ENCODE measurements at places on chromosomes 6 and 20. TPM values are rescaled to one million over a fixed set of nuclear protein-coding genes. Genes with fewer than 3 reads are reported as not detected.

The TNFAIP3 gene
- 17.0 TPM for total RNA-seq

The APCDD1L gene
- 3.9 TPM for total RNA-seq

The MYLK2 gene
- 1.7 TPM for total RNA-seq

- DNase-seq, result no peak
Measured at GRCh38 chr6:7671076-7671475, 54.8 kb upstream of the BMP6 start.

GRCh38 chr6:79922018-79922417, 25.3 kb downstream of the ELOVL4 start:
- no peak for DNase-seq

- DNase-seq, result no peak
Measured at GRCh38 chr6:124885171-124885570, 77.1 kb upstream of the RNF217 start.

Data from urinary bladder (tissue), 4 donors.